IMR-90 (cell line): ENCODE measurements at places on chromosomes 1 and 21. TPM values are rescaled to one million over a fixed set of nuclear protein-coding genes. Genes with fewer than 3 reads are reported as not detected.

DNA sequence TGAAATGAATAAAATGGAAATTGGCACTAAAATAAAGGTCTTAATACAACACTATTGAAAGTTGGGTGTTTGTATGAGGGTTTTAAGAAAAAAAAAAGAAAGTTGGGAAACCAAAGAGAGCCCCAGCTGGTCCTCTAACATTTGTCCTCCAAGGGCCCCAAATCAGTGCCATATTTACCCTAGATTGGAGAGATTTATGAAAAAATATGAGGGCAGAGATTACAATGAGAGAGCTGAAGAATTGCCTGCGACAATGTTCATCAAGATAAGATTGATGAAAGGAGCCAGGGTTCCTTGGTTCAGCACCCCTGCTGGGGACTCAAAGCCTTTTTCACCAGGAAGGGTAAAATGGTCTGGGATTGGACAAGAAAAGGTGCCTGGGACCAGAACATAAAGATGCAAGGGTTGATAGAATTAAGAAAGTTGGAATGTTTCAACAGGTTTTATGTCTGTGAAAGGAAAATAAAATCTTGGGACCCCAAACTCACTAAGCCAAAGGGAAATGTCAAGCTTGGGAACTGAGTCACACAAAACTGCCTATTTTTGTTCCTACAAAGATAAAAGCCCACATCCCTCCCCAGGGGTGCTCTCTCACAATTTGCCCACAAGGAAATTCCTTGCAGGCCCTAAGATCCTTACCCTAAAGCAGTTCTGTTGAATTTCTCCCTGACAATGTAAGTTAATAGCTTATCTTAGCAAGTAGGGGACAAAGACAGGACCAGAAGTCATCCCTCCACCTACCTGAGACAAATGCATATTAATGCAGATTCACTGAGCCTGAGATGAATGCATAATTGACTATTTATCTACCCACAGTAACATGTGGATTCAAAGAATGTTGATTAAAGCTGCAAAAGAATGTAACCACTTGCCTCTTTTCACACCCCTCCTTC, 26.8 kb downstream of the CBR1 start:
- DNase-seq = no peak
- no peak overlapping the region for H3K4me3 ChIP-seq
- H3K27ac ChIP-seq = no peak overlapping the region
- H3K4me1 ChIP-seq = no peaks in the 10 kb centered on the region
- H3K27me3 ChIP-seq = peaks cover 27% of the 10 kb centered on the region

DNA sequence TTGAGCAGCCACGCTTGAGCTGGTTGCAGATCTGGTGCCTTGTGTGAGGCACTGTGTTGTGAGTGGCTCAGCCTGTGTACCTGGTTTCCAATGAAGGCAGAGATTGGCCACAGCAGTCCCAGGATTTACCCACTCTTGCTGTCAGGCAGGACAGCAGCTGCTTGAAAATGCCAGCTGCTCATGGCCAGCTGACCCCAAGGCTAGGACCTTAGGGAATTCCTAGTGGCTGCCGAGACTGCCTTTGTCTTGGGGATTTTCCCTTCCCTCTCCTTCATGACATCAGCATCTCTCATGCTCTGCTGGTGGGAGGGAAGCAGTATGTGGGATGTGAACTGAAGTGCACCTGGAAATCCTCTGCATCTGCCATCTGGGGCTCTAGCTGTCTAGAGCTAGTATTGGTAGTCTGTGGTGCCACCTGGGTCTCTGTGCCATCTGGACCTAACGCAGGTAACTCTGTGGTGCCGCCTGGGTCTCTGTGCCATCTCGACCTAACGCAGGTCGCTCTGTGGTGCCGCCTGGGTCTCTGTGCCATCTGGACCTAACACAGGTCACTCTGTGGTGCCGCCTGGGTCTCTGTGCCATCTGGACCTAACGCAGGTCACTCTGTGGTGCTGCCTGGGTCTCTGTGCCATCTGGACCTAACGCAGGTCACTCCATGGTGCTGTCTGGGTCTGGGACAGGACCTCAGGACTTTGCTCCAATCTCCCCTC, 3.8 kb upstream of the LRRC47 start:
- no peaks in the 10 kb centered on the region for H3K36me3 ChIP-seq
- no peaks in the 10 kb centered on the region for H3K27me3 ChIP-seq
- peaks cover 2% of the 10 kb centered on the region; the same call in 1 of the 2 replicates for H3K4me1 ChIP-seq
- no peak for DNase-seq

GRCh38 chr1:94385308-94385929, 32.8 kb upstream of the ABCD3 start:
- DNase-seq = no peak
- H3K27ac ChIP-seq = no peak overlapping the region
- peaks cover 1% of the 10 kb centered on the region; the same call in 1 of the 2 replicates for H3K4me1 ChIP-seq
- peaks cover 2% of the 10 kb centered on the region; the same call in 1 of the 2 replicates for H3K27me3 ChIP-seq
- H3K36me3 ChIP-seq = no peaks in the 10 kb centered on the region
- H3K4me3 ChIP-seq = no peak overlapping the region

DNA sequence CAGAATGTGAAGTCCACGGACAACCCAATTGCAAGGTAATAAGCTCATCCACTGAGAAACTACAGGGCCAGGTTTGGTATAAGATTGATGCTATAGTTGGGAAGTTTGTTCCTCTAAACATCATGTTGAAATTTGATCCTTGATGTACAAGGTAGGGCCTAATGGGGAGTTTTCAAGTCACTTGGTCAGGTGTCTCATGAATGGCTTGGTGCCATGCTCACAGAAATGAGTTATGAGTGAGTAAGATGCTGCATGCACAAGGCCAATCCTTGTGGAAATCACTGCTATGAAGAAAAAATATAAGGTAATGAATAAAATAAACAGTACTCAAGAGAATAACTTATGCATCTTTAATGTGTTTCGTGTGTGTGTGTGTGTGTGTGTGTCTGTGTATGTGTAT, 1891.2 kb downstream of the NCAM2 start:
- no peak overlapping the region for H3K4me3 ChIP-seq
- H3K27me3 ChIP-seq = no peaks in the 10 kb centered on the region
- H3K27ac ChIP-seq = no peak overlapping the region
- H3K4me1 ChIP-seq = no peaks in the 10 kb centered on the region
- H3K36me3 ChIP-seq = no peaks in the 10 kb centered on the region

DNA sequence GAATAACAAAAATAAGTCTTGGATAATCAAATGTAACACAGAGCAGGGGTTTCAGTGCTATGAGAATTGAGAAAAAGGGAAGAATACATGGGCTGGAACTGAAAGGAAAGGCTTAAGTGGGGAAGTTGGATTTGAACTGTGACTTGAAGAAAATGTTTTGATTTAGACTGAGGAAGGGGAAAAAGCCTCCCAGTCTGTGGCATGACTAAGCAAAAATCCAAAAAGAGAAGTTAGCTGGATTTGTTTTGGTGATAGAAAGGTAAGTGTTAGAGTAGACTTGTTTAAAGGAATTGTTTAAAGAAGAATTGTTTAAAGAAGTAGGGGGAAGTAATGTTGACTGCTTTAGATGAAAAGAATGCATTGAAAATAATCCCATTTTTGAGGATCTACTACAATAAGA, 46.0 kb downstream of the KCNK2 start:
- peaks cover 3% of the 10 kb centered on the region for H3K4me1 ChIP-seq
- no peaks in the 10 kb centered on the region for H3K36me3 ChIP-seq
- no peak for DNase-seq
- H3K27me3 ChIP-seq = no peaks in the 10 kb centered on the region
- no peak overlapping the region for H3K4me3 ChIP-seq

DNA sequence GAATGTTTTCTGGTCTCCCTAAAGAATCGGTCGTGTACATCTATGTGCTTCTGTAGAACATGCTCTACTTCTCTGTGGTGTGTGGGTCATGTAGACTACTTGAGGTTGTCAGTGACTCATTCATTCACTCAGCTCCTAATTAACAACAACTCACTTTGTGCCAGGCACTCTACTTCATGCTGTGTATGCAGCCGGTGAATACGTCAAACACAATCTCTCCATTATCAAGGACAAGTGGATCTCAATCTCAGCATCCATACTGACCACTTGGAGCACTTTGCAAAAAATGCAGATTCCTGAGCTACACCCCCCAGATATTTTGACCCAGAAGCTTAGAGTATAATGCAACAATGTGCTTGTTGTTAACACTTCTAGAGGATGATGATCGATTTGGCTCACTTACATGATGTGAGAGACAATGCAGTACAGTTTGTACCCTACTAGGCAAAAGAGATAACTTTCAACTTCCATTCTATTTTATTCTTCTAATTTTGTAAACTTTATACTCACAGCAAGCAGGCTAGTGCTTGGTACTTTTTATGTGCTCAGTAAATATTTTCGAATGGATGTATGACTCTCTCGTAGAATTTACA, 508.6 kb upstream of the ADAMTS5 start:
- DNase-seq = no peak
- H3K4me3 ChIP-seq = no peak overlapping the region
- no peaks in the 10 kb centered on the region for H3K36me3 ChIP-seq
- no peaks in the 10 kb centered on the region for H3K27me3 ChIP-seq

DNA sequence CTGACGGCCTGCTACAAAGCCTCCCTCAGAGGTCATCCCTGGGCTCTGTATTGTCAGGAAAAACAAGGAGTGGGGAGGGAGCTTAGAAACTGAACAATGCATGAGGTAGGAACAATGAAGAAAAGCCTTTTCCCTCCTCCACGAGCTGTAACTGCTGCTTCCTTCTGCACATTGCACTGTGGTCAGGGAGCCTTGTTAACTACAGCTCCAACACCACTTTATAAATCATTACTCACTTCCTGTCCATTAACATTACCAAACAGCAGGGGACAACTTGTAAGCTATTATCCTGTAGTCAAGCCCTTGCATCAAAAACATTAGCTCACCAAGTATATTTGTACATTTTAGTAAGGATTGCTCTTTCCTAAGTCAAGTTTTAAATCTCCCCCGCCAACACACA, 336.0 kb upstream of the NR5A2 start:
- H3K4me3 ChIP-seq = no peak overlapping the region
- DNase-seq = peak; percentile 82
- H3K36me3 ChIP-seq = no peaks in the 10 kb centered on the region
- no peaks in the 10 kb centered on the region for H3K27me3 ChIP-seq

DNA sequence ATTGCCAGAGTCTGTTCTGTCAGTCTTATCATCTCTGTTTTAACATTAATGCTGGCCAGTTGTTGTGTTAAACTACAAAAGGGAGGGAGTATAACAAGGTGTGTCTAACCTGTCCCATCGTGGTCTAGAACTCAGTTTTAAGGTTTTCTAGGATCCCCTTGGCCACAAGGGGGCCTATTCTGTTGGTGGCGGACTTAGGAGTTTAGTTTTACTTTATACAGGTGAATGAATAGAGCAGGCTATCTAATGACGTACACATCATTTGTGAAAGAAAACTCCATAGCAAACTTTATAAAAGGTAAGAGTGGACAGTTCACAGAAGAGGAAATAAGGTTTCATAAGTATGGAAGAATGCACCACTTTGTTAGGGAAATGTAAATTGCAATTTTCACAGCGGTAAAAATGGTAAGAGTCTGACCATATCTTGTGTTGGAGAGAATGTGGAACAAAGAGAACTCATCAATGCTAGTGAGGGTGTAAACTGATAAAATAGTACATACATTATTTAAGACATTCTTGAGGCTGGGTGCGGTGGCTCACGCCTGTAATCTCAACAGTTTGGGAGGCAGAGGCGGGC, 2.5 kb upstream of the ATF6 start:
- DNase-seq = no peak
- no peaks in the 10 kb centered on the region for H3K36me3 ChIP-seq
- H3K4me1 ChIP-seq = no peaks in the 10 kb centered on the region
- H3K27ac ChIP-seq = no peak overlapping the region

KIF17 gene
- 4.5 and 4.7 TPM in 2 replicates for total RNA-seq

L1TD1 gene
- not detected in 2 replicates for total RNA-seq

OR2L5 gene
- not detected in 2 replicates for total RNA-seq

ZBTB40 gene
- total RNA-seq = 8.9 and 9.7 TPM in 2 replicates

OR2G6 gene
- total RNA-seq = not detected in 2 replicates

S1PR1 gene
- 12.5 and 12.9 TPM in 2 replicates for total RNA-seq
